LoVo (cell line): ENCODE measurements at places on chromosomes 16 and 17.
A peak's percentile ranks its signal among the peaks of the same experiment; 100 is the strongest.

DNA sequence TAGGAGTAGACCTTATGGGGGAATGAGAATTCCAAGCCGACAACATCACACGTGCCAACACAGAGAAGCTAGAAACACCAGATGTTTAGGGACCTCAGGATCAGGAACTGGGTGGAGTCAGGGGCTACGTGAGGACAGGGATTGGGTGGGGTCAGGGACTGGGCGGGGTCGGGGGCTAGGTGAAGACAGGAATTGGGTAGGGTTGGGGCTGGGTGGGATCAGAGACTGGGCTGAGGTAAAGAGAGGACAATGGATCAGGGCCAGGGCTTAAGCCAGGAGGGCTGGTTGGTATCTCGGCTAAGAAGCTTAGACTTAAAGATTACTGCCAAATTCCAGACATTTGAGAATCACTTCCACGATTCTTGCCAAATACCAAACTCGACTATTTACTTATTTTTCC is 11.6 kb downstream of the TEKT5 start:
- no peak for DNase-seq

GRCh38 chr16:23423496-23424049 is 29.4 kb downstream of the COG7 start:
- peak; percentile 91 for DNase-seq

DNA sequence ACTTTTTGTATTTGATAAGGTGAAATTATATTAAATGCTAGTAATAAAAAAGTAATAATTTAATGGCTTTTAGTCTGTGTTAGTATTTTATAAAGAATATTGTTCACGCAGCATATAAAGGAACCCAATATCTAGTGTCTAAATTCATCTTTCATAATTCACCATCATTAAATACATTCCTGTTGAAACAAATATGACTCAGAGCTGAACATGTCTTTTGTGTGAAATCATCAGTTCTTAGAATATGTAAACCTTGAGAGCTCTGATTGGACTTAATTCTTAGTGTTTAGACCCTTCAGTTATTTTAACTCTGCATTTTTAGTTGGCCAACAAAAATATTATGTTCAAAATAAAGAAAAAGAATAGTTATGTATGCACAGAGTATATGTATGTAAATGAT is 71.8 kb downstream of the ABHD15 start:
- no peak for DNase-seq

DNA sequence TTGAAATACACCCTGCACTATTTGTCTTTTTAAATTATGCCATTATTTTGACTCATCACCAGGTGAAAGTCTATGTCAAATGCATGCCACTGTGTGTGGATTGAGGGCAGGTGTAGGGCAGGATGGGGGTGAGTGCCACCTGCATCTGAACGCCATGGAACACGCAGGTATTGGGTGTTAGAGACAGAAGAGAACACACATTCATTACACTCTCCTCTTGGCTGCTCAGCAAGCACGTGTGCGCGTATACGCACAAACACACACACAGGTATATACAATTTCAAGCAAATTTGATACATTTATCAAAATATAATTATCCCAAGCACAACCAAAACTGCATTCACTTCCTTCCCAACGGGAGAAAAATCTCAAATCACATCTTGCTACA is 268.9 kb downstream of the NTN1 start:
- no peak for DNase-seq

GRCh38 chr16:22394121-22394520 is 19.7 kb upstream of the CDR2 start:
- DNase-seq: no peak

- no peak for DNase-seq
These were observed 6.8 kb upstream of the CEP131 start for GRCh38 chr17:81229666-81229920.

DNA sequence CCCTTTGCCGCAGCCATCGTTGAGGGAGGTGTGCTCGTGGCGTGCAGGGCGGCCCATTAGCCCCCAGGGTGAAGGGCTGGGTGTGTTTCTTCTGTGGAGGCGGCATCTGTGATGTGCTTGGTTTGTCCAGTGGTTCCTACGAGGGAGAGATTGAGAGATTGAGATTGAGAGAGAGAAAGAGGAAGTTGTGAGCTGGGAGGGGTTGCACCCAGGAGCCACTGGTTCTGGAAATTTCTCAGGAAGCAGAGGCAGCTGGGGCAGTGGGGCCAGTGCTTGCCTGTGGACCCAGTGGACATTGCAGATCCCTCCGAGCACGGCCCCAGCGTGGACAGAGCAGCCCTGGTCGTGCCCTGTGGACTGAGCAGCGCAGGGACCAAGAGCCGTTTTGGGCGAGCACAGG is 72.0 kb upstream of the ZNF750 start:
- DNase-seq: no peak

GRCh38 chr17:18111330-18111971 is 2.9 kb downstream of the MYO15A start:
- DNase-seq: no peak

- DNase-seq: peak; percentile 28
These were observed 8.5 kb downstream of the CCL18 start for GRCh38 chr17:36072431-36073121.

DNA sequence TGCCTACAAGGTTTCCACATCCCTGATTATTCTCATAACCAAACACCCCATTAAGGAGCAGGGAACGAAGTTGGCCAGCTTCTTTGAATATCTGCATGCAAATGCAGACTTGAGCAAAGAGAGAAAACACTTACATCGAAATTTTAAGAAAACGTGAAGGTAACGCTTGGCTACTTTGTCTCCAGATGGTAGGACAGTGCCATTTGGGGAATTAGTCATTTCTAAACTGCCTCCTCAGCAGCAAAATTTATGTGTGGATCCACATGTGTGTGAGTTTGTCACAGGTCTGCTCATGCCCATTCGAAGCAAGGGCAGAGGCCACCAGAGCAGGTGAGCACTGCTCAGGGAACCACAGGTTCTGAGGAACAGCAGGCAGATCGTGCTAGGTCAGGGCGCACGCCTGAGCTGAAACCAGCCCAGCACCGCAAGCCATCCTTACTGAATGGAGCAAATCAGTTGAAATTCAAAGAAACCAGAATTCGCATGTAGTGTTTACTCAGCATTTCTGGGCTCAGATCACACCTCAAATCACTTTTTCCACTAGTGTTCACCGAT is 80.1 kb downstream of the SOCS1 start:
- no peak for DNase-seq

DNA sequence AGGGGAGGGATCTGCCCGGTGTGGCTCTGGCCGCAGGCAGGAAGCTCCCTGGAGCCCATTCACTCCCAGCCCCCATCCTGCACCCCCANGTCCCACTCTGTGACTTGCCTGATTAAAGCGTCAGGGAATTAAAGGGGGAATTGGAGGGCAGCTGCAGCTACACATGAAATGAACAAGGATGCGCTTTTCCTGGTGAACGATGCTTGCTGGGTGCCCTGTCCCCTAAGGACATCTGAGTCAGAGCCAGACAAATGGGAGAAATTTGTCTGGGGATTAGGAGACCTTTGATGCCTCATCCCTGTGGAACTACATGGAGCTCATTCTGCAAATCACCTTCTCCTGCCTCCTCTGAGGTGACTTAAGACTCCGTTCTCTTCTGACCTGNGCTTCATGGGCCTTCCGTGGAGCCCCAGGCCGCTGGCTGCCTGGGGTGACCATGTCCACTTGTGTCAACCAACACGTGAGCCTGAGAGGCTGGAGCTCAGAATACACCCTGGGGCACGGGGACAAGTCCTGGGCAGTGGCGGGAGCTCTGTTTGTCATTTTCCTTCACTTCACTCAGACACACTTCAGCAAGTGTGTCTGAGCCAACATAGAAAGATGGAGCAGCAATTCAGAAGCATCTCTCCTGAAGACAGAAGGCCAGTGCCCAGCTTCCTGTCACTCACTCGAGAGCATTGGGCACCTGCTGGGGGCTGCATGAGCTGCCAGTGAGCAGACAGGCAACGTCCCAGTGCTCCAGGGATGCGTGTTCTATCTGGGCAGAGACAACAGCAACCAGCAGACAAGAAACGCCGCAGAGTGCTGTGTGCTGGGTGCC is 54.1 kb downstream of the METRNL start:
- no peak for DNase-seq

DNA sequence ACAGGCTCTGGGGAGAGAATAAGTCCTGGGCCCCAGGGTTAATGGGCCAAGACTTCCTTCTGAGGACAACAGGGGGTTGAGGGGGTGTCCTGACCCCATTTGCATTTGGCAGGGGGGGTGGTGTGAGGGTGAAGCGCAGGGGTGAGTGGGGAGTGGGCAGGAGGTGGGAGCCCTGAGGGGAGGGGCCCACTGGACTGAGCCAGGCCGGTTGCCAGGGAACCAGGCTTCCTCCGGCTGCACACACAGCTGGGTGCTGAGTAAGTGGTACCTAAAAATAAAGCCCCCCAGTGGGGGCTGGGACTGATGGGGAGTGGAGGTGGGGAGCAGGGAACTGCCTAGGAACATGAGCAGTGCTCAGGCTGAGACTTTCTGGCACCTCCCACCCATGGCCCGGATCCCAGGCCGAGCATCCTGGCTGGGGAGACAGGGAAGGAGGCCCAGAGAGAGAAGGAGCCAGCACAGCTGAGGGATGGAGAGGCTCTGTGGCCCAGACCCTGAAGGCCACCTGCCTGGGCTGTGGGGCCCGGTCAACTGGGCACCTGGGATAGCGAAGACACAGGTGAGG is 7.5 kb upstream of the RASD1 start:
- no peak for DNase-seq

GRCh38 chr16:50464325-50465290 is 83.6 kb upstream of the NKD1 start:
- no peak for DNase-seq

DNA sequence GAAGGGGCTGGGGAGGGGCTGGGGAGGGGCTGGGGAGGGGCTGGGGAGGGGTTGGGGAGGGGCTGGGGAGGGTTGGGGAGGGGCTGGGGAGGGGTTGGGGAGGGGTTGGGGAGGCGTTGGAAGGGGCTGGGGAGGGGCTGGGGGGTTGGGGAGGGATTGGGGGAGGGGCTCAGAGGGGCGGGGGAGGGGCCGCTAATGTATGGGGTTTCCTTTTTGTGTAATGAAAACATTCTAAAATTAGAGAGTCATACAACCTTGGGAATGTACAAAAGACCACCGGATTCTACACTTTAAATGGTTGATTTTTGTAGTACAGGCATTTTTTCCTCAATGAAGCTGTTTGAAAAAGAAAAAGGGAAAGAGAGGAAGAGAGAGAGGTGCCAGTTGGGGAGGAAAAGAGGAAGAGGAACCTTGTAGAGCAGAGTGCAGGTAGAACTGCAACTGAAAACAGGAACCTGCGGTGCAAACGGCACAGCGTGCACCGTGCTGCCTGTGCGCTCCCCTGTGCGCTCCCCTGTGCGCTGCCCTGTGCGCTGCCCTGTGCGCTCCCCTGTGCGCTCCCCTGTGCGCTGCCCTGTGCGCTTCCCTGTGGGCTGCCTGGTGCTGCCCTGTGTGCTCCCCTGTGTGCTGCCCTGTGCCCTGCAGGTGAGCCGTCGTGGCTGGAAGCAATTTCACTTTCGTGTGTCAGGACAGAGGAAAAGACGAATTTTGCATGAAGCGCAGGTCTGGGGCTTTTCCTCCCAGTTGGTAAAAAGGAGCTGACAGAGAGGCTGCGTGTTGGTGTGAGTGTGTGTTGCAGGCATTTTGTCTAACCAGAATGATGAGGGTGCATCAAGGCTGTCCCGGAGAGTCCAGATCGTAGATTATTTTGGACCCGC is 40.8 kb downstream of the METRNL start:
- DNase-seq: no peak

DNA sequence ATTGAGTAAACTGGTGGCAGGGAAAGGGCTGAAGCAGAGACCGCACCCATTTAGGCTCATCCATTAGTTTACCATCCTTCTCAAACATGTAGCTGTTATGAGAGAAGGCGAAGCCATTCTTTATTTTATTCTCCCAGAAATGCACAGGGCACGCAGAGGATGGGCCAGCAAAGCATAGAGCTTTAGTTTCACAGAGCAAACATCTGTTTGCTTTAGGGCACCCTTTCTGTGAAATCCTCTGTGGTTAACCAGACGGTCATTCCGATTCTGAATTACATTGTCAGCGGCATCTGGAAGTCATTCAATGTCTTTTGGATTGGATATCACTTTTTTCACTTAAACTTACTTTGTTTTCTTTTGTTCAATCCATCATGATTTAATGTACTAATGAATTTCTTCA is 96.0 kb downstream of the TOX3 start:
- DNase-seq: no peak

- no peak for DNase-seq
These were observed 109.5 kb upstream of the SIAH1 start for GRCh38 chr16:48494742-48495141.

DNA sequence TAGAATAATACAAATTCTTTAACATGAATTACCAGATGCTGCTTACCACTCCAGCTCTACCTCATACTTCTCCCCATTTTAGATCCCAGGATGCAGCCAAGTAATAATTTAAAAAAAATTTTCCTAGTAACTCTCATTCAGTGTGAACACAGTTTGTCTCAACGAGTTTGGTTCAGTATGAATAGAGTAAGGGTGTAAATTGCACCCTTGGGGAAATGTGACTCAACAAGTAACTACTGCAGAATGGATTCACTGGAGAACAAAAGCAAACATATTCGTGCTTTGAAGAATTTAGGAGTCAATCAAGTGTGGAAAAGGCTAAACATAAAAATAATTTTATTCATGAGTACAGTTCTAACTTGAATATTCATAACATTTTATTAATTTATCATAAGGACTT is 23.0 kb downstream of the KCNJ16 start:
- DNase-seq: no peak

DNA sequence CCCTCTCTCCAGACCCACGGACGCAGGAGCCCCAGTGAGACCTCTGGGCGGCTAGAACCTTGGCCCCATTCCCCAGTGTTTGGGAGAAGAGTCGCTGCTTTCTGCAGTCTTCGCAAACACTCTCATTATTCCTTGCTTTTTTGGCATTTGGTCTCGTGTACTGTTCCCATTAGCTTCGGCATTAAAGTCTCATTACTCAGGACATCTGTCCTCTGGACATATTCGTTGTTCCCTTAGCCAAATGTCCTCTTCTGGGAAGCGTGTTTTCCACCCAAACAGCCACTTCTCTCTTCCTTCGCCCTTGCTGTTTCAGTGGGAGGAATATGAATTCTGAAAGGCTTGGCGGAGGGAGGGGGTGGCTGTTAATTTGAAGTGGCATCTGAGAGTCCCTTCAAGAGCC is 11.1 kb downstream of the SHISA6 start:
- DNase-seq: no peak

- no peak for DNase-seq
These were observed 20.1 kb upstream of the C16orf95 start for GRCh38 chr16:87337262-87337771.

- DNase-seq: no peak
These were observed 22.4 kb downstream of the NXPH3 start for GRCh38 chr17:49597928-49598655.

GRCh38 chr17:7223375-7223774 is 3.6 kb downstream of the ACADVL start:
- DNase-seq: no peak

GRCh38 chr17:3722716-3723115 is 987 bp upstream of the HASPIN start:
- DNase-seq: no peak

DNA sequence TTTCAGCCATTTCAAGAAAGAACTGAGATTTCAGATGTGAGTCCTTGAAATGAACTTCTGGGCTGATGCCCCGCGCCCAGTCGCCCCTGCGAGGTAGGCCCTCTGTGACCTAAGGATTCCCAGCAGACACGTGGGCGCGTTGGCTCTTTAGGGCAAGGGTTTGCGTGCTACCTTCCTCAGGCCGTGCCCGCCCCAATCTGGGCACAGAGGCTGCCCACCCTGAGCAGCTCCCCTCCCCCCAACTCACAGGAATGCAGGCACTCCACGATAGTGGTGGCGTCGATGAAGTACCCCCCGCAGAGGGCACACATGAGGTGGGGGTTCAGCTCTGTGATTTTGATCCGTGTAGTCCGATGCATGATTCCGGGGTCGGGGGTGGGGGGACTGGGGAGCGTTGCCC is 8.1 kb downstream of the PCGF2 start:
- DNase-seq: no peak

GRCh38 chr16:65523283-65523944 is 401.6 kb upstream of the CDH11 start:
- DNase-seq: no peak
